ENCODE measurements at places on chromosomes 1 and 21. TPM values are rescaled to one million over a fixed set of nuclear protein-coding genes. Genes with fewer than 3 reads are reported as not detected.

GRCh38 chr1:211915924-211916323 lies 85.4 kb upstream of the LPGAT1 start:
- no peak for DNase-seq

DNA sequence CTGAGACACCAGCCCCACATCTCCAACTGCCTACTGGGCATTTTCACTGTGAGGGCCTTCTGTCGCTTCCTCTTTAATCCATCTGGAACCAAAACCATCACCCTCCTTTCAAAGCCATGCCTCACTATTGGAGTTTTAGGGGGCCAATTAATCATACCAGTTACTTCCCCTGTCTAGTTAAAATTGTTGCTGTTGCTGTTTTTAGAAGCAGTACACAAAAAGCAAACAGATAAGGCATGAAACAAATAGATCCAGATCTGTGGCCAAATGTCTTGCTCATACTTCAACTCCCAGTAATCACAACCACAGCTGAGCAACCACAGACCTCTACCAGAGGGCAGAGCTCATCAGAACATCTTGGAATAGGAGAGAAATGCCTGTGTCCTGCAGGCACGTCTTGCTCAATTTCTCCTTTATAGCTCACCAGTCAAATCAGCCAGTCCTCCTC lies 133.8 kb upstream of the C1orf105 start:
- no peak for DNase-seq

DNA sequence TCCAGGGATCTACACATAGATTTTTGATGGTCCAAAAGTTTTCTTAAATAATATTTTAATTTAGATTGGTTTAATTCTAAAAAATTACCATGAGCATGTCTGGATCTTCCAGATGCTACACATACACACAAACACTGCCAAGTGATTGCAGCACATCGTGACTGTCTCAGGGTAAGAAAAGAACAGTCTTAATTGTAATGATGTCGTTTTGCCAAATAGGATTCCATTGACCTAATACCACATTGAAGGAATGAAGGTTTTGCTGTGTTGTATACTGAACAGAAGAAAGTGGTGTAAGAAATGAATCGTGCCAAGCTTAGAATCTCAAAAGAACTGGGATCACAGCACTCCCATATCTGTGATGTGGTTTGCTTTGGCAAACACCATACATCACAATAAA lies 633.3 kb upstream of the CAMK1G start:
- no peak for DNase-seq

GRCh38 chr1:220696226-220696862 lies 6.2 kb downstream of the C1orf115 start:
- DNase-seq = no peak

DNA sequence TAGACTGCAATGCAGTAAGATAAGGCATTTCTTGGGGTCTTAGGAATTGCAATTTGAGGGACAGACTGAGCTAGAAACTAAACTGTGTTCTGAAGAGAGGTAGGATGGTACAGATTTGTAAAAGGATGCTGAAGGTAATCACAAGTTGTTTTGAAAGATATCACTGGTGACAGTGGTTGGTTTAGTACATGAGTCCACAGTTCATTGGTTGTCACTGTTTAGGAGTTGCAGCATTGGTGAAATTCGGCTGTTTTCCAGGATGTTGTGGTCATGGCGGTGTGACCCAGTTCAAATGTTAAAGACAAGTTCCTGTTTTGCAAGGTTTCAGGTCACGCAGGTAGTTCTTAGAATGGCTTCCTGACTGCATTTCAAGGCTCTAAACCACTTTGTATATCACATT lies 292.8 kb upstream of the B3GALT2 start:
- no peak for DNase-seq

DNA sequence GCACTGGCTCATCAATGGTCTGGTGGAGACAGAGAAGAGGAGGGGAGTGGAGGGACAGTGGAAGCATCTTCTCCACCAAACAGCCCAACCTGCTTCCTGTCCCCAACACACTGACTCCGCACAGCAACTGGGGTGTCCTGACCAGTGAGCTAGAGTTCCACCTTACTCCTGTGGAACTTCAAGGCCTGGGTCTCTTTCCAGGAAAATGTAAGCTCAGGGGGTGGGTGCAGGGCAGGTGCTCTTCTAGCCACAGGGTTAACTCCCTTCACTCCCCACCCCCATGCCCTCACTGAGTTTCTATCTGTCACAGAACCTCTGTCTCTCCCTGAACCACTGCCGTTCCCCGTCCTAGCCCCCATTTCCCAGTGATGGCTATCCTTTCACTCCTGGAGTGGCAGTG lies 876 bp downstream of the MOB3C start:
- DNase-seq = no peak

DNA sequence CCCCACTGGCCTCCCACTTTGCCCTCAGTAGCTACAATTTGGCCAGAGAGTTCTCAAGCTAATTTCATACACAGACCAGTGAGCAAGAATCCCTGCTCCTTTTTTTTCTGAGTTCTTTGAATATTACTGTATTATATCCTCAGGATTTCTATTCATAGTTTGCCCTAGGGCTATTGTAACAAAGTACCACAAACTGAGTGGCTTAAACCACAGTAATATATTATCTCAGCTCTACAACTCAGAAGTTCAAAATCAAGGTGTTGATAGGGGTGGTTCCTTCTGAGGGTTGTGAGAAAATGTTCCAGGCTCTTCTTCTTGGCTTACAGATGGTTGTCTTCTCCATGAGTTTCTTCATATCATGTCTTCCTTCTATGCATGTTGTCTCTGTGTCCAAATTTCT lies 289.4 kb upstream of the ESRRG start:
- DNase-seq = no peak

DNA sequence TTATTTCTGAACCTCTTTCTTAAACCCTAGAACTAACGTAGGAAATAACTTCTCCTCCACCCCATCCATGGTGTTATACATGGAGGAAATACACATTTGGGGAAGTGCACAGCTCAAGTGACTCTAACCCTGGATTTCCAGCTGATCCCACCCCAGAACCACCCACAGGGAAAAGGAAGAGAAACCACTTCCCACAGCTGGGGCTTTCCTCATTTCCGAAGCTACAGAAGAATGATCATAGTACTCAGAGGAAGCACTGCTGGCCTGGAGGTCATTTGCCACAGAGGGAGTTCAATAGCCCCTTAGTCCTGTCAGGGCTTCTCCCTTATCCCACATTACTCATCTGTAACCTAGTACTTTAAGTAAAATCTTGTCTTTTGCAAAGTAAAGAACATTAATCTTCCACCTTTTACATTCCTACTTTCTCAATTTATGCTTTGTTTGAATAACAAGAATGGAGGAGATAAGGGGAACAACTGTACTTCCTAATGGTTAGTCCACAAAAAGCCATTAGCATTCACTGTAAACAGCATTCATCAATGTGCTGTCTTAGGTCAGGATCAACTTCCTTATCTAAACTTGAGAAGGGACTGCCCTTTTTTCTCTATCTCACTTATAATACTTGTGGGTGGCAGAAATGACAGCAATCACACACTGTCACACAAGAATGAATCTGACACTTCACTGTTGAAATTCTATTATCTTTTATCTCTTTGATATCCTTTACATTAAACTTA lies 63.0 kb upstream of the RGS1 start:
- DNase-seq = no peak

DNA sequence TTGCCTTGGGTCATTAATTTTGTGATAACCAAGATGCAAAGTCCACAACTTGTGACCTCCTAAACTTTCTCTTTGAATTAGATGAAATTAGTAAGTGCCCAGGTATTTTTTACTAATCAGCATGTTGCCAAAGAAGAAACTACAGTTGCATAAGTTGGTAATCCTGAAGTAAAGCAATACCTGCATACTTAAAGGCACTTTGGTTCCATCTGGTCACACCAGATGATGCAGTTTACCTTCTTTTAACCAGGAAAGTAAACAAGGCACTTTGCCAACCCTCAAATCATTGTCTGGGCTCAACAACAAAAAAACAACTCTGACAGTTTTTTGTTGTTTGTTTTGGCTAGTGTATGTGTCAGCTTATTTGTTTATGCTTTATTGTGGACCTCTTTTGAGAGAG lies 55.5 kb upstream of the DYNLT5 start:
- DNase-seq = no peak

DNA sequence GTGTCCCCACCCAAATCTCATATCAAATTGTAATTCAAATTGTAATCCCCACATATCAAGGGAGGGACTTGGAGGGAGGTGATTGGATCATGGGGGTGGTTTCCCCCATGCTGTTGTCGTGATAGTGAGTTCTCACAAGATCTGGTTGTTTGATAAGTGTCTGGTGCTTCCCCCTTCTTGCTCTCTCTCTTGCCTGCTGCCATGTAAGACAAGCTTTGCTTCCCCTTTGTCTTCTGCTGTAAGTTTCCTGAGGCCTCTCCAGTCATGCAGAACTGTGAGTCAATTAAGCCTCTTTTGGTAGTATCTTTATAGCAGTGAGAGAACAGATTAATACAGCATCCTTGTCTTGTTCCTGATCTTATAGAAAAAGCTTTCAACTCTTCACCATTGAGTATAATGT lies 6.5 kb upstream of the LRRC39 start:
- DNase-seq = no peak

DNA sequence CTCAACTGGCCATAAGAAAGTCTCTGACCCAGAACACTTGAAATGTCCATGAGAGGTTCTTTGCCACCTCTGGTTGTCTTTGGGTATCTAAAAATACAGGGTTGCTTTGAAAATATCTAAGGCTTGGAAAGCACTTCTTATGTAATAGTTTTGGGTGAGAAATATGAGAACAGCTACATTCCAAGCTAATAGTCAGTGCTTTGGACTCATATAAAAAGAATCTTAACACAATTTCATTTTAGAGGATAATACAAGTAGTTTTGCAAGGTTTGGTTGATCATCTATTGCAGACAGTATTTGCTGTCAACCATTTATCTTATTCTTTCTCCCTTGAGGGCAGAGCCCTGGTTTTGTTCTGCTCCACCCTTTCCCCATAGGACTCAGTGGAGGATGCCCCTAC lies 207.5 kb downstream of the KCNK2 start:
- DNase-seq = no peak

DNA sequence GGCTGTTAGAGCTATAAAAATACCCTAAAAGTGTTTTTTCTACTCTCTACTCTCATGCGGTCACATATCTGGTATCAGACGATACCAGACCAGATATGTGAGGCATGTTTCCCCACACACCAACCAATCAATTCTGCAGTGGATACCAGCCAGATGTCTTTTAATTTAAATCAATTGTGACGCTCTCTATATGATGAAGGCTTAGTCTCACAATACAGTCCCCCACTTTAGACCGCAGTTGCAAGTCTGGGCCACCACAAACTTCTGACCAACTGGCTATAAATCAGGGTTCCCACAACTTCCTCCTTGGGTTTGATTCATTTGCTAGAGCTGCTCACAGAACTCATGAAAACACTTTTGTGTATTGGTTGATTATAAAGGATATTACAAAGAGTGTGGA lies 586.1 kb upstream of the ZP4 start:
- DNase-seq = no peak

GRCh38 chr1:154405747-154406571 lies 816 bp downstream of the IL6R start:
- peak; percentile 76 for DNase-seq

- peak; percentile 56 for DNase-seq
Measured at GRCh38 chr21:46092811-46093667, 4.9 kb upstream of the COL6A2 start.

GRCh38 chr1:173823781-173824314 lies 625 bp upstream of the DARS2 start:
- no peak for DNase-seq

DNA sequence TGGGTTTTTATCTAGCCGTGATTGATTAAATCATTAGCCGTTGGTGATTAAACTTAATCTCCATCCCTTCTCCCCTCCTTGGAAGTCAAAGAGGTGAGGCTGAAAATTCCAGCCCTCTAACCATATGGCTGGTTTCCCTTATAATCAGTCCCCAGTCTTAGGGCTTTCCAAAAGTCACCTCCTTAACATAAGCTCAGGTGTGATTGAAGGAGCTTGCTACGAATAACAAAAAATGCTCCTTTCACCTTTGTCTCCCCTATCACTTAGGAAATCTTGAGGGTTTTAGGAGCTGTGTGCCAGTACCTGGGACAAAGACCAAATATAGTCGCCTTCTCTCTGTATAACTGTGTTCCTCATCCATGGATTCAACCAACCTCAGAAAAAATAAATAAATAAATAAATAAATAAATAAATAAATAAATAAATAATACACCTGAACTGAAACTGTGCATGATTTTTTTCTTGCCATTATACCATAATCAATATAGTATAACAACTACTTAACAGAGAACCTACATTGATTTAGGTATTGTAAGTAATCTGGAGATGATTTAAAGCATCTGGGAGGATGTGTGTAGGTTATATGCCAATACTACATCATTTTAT lies 82.2 kb downstream of the PAPPA2 start:
- no peak for DNase-seq

- DNase-seq = no peak
Measured at GRCh38 chr1:2990376-2991115, 30.7 kb upstream of the ACTRT2 start.

DNA sequence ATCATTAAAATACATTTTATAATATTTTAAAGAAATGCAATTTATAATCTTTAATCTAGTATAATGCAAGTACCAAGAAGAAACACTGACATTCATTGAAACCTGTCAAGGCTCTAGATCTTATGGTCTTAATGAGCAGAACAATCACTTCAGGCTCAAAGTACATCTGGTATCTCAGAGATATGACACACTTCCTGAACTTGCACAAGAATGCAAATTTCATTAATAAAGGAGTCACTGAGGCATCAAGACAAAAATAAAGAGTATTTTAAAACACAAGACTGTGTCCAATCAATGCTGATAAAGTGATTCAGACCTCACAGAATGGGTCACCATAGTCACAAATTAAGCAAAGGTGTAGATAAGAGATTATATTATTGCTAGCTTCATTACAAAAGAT lies 178.1 kb downstream of the AK5 start:
- DNase-seq = no peak

DNA sequence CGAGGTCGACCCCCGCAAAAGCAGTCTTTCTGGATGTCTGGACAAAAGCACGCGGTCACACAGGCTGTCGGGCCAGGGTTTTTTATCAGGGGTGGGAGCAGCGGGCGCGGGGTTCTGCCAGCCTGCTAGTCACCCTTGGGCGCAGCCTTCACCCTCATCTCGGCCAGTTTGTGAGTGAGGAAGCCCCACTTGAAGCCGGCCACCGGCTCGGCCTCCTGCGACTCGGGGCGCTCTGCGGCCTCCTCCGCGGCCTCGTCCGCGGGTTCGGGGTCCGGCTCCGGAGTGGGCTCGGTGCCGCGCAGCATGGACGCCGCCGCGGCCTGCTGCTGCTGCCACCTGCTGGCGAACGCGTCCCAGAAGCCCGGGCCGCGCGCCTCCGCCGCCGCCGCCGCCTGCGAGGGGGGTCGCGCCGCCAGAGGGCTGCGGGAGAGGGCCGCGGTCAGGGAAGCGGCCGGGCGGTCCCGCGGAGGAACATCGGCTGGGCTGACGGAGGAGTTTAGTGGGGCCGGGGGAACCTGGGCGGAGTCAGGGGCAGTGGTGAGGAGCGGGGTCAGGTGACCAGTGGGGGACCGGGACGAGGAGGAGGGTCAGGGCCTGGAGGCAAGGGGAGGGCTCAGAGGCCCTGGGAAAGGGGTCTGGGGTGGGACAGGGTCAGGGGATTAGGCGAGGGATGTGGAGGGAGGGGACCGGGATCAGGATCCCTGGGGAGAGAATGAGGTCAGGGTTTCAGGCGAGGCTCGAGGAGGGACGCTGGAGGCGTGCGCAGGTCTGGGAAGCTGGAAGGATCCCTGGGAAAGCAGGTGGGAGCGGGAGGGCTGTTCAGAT lies 4.5 kb downstream of the C1orf232 start:
- DNase-seq = no peak

The CA6 gene
- not detected for total RNA-seq

The PRAMEF14 gene
- total RNA-seq = not detected

The SPRR2F gene
- total RNA-seq = not detected
